ENCODE measurements at places on chromosomes 2 and 18.

DNA sequence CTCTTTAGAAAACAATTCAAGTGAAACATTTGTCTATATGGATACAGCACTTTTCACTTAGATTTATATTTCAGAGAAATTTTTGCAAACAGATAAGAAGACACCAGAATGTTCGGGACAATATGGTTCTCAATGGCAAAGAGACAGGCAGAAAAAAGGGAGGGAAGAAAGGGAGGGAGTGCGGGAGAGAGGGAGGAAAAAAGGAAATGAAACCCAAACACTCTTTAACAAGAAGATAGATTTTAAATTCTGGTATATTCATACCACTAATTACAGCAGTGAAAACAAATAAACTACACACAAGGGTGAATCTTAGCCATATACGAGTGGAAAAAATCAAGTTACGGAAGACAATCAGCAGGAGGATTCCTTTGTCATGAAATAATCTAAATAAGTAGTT is 3.0 kb downstream of the PASK start:
- no peak for DNase-seq

DNA sequence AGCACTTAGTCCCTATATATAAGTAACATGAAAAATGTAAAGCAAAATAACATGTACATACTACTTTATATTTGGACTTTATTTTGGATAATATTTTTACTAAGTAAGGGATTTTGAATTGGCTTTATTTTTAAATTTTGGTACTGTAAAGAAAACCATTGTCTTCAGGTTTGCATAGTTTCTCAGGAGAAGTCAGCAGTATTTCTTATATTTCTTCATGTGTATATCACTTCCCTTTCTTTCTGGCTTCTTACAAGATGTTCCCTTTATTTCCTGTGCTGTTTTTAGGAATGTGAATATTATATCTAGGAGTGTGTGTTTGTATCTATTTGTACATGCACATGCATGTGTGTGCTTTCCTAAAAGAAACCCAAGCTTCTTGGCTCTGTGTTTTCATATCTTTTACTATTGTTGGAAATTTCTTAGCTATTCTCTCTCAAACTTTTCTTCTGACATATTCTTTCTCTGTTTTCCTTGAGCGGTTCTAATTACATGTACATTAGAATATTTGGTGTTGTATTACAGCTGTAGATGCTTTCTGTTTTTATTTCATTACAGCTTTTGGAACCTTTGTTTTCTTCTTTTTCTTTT is 1549.7 kb upstream of the ACVR2A start:
- no peak for DNase-seq

GRCh38 chr18:22912835-22913234 is 20.3 kb upstream of the RBBP8 start:
- DNase-seq = no peak

- DNase-seq = no peak
Measured at GRCh38 chr2:209424781-209425470, 1.1 kb downstream of the MAP2 start.

Measured in activated CD8-positive, alpha-beta memory T cell treated with anti-CD3 and anti-CD28 coated beads for 48 hours (primary cell).